Left lung (tissue), 14 donors: ENCODE measurements at places on chromosomes 7 and 10. TPM values are rescaled to one million over a fixed set of nuclear protein-coding genes. Genes with fewer than 3 reads are reported as not detected.

GRCh38 chr10:30215623-30216022 lies 133.5 kb downstream of the MTPAP start:
- DNase-seq: peak; percentile 27
- no peaks in the 10 kb centered on the region for H3K36me3 ChIP-seq
- no peaks in the 10 kb centered on the region for H3K27me3 ChIP-seq
- H3K27ac ChIP-seq: peak overlapping the region; percentile 70

DNA sequence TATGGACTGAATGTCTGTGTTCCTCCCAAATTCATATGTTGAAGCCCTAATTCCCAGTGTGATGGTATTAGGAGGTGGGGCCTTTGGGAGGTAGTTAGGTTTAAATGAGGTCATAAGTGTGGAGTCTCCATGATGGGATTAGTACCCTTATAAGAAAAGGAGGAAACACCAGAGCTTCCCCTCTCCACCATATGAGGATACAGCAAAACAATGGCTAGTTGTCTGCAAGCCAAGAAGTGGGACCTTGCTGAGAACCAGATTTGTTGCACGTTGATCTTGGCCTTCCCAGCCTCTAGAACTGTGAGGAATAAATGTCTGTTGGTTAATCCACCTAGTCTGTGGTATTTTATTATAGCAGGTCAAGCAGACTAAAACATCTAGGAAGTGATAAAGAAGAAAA lies 102.2 kb downstream of the AHCYL2 start:
- H3K36me3 ChIP-seq: peaks cover 7% of the 10 kb centered on the region
- H3K27ac ChIP-seq: no peak overlapping the region
- no peak overlapping the region for H3K4me3 ChIP-seq
- H3K4me1 ChIP-seq: no peaks in the 10 kb centered on the region
- DNase-seq: no peak

- H3K27me3 ChIP-seq: no peaks in the 10 kb centered on the region
- H3K27ac ChIP-seq: no peak overlapping the region
- no peaks in the 10 kb centered on the region for H3K36me3 ChIP-seq
- DNase-seq: no peak
These were observed 121.1 kb downstream of the PLPP4 start for GRCh38 chr10:120578134-120578533.

DNA sequence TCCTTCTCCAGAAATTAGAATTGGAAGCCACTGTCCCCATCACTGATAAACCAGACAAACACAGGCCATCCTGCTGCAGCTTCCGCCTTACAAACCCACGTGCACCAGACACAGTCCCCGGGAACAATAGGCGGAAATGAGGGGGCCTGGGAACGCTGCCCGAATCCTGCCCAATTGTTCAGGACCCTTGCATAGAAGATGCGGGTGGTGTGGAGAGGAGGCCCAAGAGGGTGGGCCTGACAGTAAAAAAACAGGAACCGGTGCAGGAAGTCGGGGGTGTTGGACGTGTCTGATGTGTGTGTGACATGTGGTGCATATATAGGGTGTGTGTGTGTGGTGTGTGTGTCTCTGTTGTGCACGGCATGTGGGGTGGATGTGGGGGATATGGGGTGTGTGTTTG lies 26.5 kb upstream of the CHST15 start:
- H3K27ac ChIP-seq: no peak overlapping the region
- peak; percentile 42 for DNase-seq
- no peak overlapping the region for H3K4me3 ChIP-seq

- H3K36me3 ChIP-seq: no peaks in the 10 kb centered on the region
- no peak overlapping the region for H3K4me3 ChIP-seq
- H3K27me3 ChIP-seq: no peaks in the 10 kb centered on the region
- no peaks in the 10 kb centered on the region for H3K4me1 ChIP-seq
These were observed 13.8 kb downstream of the PTTG1IP2 start for GRCh38 chr7:90483251-90483650.

DNA sequence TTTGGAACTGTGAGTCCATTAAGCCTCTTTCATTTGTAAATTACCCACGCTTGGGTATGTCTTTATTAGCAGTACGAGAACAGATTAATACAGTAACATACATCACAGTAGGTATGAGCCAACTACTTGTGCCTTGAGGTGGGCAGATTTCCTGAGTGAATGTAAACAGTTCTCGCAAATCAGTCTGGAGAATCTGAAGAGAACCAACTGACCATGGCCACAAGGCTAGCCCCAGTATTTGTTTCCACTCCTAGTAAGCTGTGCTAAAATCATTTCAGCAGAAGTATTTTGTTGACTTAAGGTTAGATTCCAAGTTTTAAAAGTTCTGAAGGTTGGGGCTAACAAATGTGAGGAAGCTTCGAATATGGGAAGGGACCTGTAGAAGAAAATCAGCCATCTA lies 82.9 kb downstream of the NOD1 start:
- no peak overlapping the region for H3K27ac ChIP-seq
- DNase-seq: no peak
- no peaks in the 10 kb centered on the region for H3K36me3 ChIP-seq

- no peaks in the 10 kb centered on the region for H3K27me3 ChIP-seq
- H3K4me3 ChIP-seq: no peak overlapping the region
- no peaks in the 10 kb centered on the region for H3K36me3 ChIP-seq
- peak; percentile 60 for DNase-seq
These were observed 162.9 kb downstream of the GRK5 start for GRCh38 chr10:119370111-119370741.

DNA sequence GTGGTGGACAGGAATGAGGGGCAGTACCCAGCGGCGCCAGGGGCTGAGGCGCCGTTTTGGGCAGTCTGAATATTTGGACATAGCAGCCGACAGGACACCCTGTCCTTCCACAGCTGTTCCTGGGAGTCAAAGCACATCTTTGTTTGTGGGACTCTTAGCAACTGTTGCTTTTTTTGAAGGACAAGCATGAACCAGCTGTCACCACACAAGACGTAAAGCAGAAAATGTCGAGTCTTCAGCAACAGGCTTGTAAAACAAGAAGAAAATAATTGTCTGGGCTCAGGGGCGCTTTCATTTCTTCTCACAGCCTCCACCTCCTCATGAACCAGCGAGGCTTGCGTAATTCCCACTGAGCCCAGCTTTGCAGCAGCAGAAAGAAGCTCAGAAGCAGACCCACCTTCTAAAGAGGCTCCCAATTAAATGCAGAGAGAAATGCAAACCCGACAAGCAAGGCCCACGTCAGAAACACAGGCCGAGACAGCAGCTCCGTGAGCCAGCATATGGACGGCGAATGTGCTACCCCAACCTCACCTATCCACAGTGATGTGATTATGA lies 68.9 kb upstream of the DNAAF5 start:
- H3K27me3 ChIP-seq: no peaks in the 10 kb centered on the region
- H3K36me3 ChIP-seq: no peaks in the 10 kb centered on the region
- no peak for DNase-seq
- no peak overlapping the region for H3K4me3 ChIP-seq
- no peaks in the 10 kb centered on the region for H3K4me1 ChIP-seq
- H3K27ac ChIP-seq: no peak overlapping the region

- no peaks in the 10 kb centered on the region for H3K27me3 ChIP-seq
- no peak overlapping the region for H3K4me3 ChIP-seq
- peaks cover 3% of the 10 kb centered on the region for H3K4me1 ChIP-seq
- no peak for DNase-seq
These were observed 20.8 kb downstream of the AKR1E2 start for GRCh38 chr10:4846775-4847174.

DNA sequence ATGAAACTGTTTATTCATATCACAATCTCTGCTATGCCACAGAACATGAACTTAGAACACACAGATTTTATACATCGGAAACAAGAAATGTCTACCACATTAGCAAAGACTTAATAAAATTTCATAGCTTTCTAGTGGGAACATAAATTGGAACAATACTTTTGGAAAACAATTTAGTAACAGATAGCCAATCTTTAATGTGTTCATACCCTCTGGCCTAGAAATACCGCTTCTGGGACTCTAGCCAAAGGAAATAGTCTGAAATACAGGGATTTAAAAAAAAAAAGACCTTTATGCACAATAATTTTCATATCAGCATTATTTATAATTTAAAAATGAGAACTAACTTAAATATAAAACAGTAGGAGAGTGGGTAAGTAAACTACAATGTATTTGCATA lies 168.5 kb downstream of the PLXNA4 start:
- no peaks in the 10 kb centered on the region for H3K27me3 ChIP-seq
- no peak overlapping the region for H3K27ac ChIP-seq
- H3K4me3 ChIP-seq: no peak overlapping the region
- no peaks in the 10 kb centered on the region for H3K36me3 ChIP-seq
- H3K4me1 ChIP-seq: no peaks in the 10 kb centered on the region

DNA sequence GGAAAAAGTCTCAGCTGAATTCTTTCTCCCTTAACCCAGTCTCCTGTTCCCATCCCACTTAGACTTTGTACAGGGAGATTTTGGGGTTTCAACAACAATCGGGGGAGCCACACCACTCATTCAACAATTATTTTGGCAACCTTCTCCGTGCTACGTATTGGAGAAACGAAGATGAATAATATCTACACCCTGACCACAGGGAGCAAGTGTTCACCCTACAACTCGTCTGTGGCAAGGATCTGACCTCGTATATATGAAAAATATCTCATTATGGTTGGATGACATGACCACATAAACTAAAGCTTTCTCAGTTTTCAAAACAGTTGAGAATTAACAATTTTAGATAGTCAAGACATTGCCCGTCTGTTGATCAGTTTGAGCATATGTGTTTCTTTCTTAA lies 302.1 kb downstream of the CACNA2D1 start:
- no peaks in the 10 kb centered on the region for H3K36me3 ChIP-seq
- H3K4me3 ChIP-seq: no peak overlapping the region
- H3K4me1 ChIP-seq: no peaks in the 10 kb centered on the region
- no peak for DNase-seq
- no peak overlapping the region for H3K27ac ChIP-seq

- no peaks in the 10 kb centered on the region for H3K27me3 ChIP-seq
- H3K4me3 ChIP-seq: no peak overlapping the region
- no peak for DNase-seq
- H3K27ac ChIP-seq: no peak overlapping the region
- H3K4me1 ChIP-seq: peaks cover 12% of the 10 kb centered on the region
These were observed 27.8 kb upstream of the CDHR3 start for GRCh38 chr7:105935250-105935649.

DNA sequence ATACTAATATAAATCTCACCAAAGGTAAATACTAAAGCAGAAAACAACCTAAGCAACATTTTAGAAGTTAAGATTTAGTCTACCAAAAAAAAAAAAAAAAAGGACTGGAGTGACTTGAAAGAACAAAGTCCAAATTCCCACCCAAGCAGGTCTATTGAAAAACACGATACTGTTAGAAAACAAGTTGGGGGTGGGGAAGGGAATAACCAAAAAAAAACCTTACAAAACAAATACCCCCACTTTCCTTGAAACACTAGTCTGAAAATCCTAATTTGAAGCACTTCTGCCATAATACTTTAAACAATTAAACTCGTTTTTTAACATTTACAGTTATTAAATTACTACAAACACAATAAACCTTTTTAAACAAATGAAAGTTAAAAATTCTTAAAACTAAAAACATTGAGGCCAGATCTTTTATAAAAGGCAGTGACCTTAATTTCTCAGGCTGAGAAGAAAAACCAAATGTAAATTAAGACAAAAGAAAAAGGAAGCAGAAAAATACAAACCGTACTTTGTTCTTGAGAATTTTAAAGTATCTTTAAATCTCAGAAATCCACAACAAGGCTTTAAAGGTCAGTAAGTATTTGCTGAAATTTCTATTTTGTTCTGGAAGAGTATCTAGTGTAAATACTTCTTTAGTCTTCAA lies 135.1 kb downstream of the NRBF2 start:
- peak overlapping the region; percentile 99 for H3K27ac ChIP-seq
- peaks cover 9% of the 10 kb centered on the region for H3K4me1 ChIP-seq
- H3K36me3 ChIP-seq: no peaks in the 10 kb centered on the region
- no peak for DNase-seq

DNA sequence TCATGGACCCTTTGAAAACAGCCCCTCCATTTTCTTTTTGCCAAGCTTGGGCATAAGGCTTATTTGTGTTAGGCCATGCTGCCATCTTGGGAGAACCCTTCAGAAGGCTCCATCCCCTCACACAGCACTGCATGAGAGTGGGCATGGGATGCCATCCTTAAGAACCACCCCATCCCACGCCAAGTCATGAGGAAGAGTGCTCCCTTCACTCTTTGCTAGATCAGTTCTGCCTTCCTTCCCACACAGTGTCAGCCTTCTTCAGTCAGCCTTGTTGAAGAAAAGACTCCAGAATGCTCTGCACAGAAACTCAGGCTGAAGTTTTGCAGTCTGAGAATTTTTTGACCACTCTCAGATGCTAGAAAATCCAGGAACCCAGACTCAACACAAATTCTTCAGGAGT lies 15.5 kb upstream of the CHN2 start:
- no peaks in the 10 kb centered on the region for H3K4me1 ChIP-seq
- H3K4me3 ChIP-seq: no peak overlapping the region
- DNase-seq: no peak
- no peaks in the 10 kb centered on the region for H3K36me3 ChIP-seq
- H3K27ac ChIP-seq: no peak overlapping the region

DNA sequence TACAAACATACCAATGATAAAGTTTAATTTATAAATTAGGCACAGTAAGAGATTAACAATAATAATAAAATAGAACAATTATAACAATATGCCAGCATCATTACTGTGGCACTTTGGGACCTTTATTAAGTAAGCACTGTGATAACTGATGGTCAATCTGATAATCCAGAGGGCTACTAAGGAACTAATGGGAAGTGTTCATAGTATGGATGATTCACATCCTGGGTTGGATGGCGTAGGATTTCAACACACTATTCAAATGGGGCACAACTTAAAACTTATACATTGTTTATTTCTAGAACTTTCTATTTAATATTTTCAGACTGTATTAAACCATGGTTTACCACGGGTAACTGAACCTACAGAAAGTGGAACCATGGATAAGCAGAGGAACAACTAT lies 90.8 kb downstream of the KIF20B start:
- H3K4me3 ChIP-seq: no peak overlapping the region
- no peaks in the 10 kb centered on the region for H3K27me3 ChIP-seq
- DNase-seq: no peak

DNA sequence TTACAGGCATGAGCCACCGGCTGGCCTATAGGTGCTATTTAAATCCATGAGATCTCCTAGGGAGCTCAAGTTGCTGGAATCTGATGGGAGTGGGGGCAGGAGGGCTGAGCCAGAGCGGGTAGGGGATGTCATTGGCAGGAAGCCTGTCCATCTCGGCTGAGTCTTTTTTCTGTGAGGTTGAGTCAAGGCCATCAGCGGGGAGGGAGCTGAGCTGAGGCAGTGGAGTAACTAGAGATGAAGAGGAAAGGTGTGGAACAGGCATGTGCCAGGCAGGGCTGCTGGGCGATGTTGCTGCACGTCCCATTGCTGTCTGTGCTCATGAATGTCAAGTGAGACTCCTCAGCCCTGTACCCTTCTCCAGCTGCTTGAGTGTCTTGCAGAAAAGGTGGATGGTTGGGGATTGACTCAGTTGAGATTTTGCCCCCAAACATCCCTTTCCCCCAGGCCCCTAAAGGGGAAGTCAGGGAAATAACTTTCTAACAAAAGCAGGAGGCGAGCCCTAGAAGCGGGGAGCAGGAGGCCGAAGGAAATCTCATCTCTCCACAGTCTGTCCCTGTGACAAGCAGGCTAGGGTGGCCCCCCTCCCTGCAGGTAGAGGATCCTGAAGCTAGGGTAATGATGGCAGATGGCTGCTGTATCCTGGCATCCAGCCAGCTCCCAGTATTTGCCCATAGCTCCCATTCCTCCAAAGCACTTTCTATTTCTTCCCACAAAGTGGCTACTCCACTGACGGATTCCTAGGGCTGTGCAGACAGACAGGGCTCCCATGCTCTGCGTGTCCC lies 5.4 kb downstream of the ATP6V1F start:
- DNase-seq: no peak
- H3K27ac ChIP-seq: no peak overlapping the region
- no peaks in the 10 kb centered on the region for H3K27me3 ChIP-seq
- no peak overlapping the region for H3K4me3 ChIP-seq

Gene MACROH2A2
- 13.9 TPM for total RNA-seq

Gene LRMDA
- 16.3 TPM for total RNA-seq

Gene GIMAP5
- total RNA-seq: 9.8 TPM

Gene FAM25C
- total RNA-seq: not detected

Gene PON1
- 0.42 TPM for total RNA-seq
